ENCODE measurements at places on chromosomes 1 and 21.

DNA sequence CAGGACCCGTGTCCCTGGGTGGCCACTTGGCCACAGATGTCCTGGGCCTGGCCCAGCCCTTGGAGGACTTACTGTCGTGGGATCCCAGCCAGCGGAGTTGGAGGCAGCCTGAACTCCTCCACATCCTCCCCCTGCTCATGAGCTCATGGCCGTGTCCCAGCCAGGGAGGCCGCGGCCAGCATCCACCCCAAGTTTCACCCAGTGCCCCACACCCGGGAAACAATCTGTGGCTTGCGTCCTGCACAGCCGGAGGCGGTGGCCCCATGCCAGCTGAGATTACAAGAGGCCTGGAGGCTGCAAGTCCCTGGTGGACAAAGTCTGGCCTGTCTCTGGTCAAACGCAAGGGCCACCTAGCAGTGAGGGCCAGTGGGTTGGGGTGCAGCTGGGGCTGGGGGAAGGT, 27.5 kb upstream of the TMEM52 start:
- DNase-seq, result no peak

- no peak for DNase-seq
Observed at GRCh38 chr1:44220001-44220751, 6.9 kb downstream of the DMAP1 start.

DNA sequence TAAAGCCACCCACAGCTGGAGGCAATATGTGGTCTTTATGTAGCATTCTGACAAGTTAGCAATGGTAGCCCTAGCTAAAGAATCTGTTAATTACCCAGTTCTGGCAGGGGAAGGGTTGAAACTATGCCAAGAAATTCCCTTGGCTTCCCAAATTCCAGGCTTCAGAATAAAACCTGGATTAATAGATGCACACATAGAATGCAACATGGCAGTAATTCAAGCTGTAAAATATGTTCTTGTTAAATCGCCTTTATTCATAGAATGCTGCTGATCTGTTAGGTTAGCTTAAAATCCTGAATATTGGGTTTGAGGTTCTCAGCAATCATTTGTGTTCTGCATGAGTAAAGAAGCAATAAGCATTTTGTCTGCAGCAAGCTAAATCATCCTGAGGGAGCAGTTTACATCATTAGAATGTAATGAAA, 80.1 kb downstream of the ZNF326 start:
- DNase-seq, result no peak

DNA sequence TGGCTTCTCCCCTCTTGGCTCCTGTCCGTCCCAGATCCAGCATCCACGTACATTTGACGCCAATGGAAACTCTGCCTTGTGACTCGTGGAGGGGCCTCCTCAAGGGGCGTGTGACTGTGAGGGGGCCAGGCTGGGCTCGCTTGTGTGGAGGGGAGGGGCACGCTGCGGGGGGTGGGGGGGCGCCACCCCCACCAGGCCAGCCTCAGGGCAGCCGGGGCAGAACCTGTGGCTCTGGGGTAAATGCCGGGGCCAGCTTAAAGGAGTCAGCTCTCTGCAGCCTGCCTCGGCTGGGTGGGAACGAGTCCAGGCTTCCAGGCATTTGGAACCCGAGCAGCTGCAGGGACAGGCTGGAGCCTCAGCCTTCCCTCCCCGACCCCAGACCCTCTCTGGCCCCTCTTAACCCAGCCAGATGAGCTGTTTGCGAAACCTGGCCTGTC, 94.1 kb downstream of the SIK1 start:
- no peak for DNase-seq

DNA sequence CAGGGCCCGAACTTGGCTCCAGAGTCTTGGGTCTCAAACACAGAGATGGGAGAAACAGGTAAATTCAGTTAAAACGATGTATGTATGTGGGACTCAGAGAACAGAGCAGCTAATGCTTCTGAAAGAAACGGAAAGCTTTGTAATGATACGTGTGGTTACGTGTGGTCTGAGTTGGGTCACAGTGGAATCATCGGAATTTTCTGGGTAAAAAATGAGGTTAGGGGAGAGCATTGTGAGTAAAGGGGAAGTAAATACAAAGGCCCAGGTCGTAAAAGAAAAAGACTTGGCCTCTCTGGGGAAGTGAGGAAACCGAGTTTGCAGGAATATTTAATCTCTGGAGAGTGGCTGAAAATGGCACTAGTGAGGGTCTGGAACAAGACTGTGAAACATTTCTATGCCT, 8.3 kb downstream of the NHLH2 start:
- DNase-seq, result no peak

- DNase-seq, result no peak
Observed at GRCh38 chr1:97202481-97203380, 481.1 kb downstream of the PTBP2 start.

DNA sequence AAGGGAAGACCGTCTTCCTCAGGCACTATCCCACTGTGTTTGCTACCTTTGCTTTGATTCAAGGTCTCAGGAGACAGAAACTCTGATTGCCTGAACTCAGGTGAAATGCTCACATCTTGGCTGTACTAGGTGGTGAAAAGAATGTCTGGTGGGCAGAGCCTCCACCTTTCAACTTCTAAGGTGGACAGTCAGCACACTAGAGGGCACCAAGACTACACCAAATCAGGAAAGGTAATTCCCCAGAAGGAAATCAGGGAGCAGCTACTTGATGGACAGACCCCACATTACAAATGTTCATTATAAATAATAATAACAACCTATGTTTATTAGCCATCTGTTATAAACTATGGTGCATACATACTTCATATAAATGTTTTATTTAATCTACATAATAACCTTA, 220.9 kb downstream of the ATG4C start:
- no peak for DNase-seq

DNA sequence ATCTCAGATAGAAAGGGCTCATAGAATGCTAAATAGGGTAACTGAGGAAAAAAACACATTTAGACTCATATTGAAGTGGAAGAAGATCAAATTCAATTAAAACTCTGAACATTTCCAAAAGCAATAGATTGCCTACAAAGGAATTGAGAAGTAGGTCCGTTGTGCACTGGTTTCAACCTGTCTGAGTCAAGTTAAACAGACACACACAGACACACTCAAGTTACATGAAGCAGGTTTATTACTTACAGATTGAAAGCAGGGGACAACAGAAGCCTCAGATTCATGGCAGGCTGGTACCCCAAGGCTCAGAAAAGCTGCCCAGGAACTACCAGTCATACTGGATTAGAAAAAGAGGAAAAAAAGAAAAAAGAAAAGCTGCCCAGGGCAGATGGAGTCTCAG, 20.7 kb upstream of the S100A2 start:
- no peak for DNase-seq

DNA sequence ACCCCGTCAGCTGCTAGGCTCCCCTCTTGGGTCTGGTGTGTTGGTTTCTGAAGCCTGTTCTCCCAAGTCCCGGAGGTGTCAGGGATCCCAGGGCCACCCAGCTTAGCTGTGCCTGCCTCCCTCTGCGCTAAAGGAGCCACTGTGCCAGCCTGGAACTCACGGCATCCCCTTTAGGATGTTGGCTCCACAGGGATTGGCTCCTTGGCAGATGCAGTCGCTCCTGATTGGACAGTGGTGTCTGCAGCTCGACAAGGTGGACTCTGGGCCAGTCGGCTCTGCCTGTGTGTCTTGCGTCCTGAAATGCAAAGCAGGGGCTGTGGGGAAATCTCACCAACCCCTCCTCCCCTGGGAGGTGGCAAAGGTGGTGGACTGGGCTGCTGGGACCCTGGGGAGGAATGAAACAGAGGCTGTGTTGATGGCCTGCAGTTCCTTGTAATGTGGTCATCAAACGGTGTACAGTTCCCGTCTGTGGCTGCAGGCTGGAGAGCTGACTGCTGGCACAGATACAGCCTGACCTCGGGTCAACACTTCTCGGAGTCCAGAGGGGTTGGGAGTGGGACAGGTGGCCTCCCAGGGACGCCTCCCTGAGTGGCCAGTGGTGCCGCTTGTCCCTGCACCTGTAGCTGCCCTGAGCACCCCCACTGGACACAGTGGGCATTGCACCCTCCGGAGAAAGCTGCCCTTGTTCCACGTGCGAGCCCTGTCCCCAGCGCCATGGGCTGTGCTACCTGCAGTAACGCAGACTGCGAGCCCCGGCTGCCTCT, 11.5 kb upstream of the KCNAB2 start:
- DNase-seq, result peak; percentile 20

DNA sequence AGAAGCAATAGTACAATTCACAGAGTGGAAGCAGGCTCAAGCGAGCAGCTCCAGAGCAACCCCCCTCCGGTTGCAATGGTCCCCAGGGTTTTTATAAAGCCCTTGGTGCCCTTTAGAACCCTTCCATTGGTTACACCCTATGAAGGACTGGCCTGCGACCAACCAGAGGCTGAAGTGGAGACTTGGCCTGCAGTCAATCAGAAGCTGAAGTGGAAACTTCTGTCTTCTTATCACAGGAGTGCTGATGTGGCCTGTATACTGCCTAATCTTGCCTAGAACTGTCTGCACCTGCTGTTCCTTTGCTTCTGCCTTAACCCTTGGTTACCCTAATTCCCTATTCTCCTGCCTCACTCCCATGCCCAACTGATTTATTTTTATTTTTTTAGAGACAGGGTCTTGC, 15.4 kb upstream of the FRRS1 start:
- no peak for DNase-seq

GRCh38 chr1:227897704-227898438, 49.9 kb downstream of the WNT9A start:
- DNase-seq, result no peak

- DNase-seq, result no peak
Observed at GRCh38 chr1:226474443-226475141, 66.7 kb upstream of the PARP1 start.

GRCh38 chr1:198118134-198118533, 38.7 kb upstream of the NEK7 start:
- no peak for DNase-seq

- no peak for DNase-seq
Observed at GRCh38 chr1:212825798-212826452, 21.5 kb downstream of the SPATA45 start.

DNA sequence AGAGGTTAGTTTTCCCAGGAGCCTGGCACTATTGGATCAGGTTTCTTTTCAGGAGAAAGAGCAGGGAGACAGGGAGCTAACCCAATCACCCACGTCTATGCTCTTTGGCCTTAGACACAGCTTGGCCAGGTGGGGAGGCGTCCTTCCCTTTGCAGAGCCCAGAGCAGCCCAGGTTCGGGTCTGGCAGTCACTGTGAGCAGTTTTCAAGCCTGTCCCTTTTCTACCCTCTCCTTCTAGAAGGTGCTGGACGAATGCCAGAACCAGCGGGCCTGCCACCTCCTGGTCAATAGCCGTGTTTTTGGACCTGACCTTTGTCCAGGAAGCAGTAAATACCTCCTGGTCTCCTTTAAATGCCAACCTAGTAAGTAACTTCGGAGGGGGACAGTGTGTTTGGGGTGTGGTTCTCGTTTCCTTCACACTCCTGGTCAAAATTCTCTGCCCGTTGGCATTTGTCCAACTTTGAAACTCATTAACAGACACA, 44.9 kb downstream of the EVA1C start:
- no peak for DNase-seq
